ENCODE measurements at places on chromosomes 1 and 21.

DNA sequence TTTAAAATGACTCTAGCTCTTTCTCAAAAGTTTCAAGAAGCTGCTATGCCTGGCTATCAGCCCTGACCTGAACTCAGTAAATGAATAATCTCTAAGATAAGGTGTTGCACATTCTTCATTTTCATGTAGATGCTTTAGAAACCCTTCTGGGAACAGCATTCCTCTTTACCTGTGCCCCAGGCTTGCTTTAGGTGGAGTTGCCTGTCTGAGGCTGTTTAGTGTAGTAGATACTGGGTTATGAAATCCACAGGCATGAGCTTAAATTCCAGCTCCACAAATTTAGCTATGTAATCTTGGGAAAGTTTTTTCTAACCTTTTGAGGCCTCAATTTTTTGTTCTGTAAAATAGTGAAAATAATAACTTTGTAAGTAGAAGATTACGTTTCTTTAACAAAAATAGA lies 41.6 kb downstream of the ATP6V1G3 start:
- DNase-seq: no peak

DNA sequence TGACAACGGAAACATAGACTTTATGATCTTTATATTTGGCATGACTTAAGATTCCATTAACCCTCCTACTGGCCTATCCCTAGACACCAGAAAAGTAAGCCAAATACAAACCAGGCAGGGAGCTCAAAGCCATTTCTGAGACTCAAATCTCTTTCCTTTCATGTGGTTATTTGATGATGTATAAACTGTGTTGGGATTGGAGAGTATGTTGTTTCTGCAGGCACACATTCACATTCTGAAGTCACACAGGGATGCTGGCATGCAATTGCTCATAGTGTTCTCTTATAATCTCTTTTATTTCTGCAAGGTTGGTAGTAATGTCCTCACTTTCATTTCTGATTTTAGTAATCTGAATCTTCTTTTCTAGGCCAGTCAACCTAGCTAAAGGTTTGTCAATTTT lies 5.8 kb downstream of the ZMYND12 start:
- DNase-seq: no peak

GRCh38 chr1:90850181-90850897 lies 133.2 kb upstream of the BARHL2 start:
- no peak for DNase-seq

GRCh38 chr1:203271962-203272632 lies 33.2 kb upstream of the BTG2 start:
- no peak for DNase-seq

DNA sequence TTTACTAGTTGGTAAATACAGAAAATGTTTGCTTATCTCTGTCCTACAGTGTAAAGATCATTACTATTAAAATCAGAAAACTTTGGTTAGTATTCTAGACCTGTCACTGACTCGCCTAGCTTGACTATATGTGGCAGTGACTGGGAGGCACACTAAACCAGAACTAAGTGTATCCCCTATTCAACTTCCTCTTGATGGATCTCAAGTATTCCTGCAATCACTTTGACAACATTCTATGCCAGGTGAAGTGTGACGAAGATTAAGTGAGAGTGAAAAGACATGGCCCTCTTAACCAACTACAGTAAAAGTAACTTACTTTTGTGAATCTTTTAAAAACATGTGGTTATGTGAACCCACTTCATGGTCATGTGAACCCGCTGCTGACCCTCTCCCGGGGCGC lies 223.0 kb upstream of the ADAMTS5 start:
- DNase-seq: no peak

DNA sequence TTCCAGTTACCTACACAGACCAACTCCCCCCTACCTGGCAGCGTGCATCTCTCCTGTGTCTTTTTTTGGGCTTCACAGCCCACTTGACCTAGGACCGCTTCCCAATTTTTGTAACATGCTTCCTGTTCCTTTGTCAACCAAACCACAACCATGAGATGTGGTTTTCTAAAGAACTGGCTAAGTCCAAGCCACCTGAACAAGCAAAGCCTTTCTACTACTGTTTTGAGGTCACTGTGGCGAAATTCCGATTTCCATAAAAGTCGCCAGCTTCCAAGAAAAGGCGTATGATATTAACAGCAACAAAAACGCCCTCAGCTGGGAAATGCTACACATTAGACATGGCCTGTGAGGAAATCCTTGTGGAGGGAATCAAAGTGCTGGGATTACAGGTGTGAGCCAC lies 12.7 kb upstream of the AK2 start:
- DNase-seq: no peak

GRCh38 chr1:44108971-44109370 lies 9.7 kb upstream of the KLF17 start:
- no peak for DNase-seq

GRCh38 chr1:151475175-151475574 lies 15.9 kb upstream of the POGZ start:
- DNase-seq: no peak

GRCh38 chr1:169528215-169529067 lies 42.7 kb upstream of the SLC19A2 start:
- DNase-seq: no peak

DNA sequence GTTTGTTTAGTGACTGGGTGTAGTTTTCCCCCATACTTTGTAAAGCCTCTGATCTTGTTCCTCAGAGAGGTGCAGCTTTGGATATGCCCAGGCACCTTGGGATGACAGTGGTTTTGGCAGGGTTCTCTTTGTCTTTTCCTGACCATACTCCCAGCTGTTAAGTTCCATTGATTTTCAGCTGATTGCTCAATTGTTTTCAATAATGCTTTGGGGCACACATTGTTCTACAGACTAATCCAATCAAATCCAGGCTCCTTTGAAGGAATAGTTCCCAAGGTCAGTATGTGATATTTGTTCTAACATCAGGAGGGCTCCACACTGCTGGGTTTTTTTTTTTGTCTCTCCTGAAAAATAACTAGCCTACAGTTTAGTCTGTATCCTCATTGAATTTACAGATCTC lies 24.8 kb downstream of the PPP2R5A start:
- DNase-seq: no peak

DNA sequence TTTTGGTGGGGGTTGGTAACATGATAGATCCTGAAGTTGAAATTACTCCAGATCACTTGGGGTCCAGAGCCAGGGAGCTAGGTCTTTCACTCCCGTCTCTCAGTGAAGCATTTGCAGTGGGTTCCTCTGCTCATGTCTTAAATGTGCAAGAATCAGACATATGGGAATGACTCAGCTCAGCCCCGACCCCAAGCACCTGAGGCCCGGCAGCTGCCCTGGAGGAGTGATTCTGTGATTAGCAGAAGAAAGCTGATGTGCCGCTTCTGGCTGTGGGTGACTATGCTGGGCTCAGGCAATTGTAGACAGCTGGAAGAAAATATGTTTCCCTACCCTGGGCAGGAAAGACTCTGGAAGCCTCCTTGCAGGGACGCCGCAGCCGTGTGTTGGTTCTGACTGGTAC lies 601.7 kb downstream of the NPHP4 start:
- no peak for DNase-seq

DNA sequence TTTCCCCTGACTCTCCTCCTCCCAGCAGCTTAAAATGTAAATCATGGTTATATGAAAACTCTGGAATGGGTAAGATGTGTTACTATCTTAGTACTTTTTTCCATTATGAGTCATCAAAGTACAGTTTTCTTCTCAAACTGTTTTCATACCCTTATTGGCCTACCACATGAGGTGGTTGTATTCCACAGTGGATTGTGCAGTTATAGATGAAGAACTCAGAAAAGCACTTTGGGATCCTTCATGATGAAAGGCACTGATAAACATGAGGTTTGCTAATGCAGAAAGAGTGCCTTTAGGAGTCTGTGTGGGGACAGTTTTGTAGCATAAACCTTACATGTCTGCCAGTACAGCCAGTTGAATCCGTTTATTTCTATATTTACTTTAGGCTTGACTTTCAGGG lies 32.0 kb upstream of the MYOCOS start:
- DNase-seq: no peak

GRCh38 chr1:23618586-23619083 lies 59.3 kb upstream of the ID3 start:
- DNase-seq: no peak

GRCh38 chr1:220227393-220227792 lies 44.9 kb downstream of the RAB3GAP2 start:
- no peak for DNase-seq

DNA sequence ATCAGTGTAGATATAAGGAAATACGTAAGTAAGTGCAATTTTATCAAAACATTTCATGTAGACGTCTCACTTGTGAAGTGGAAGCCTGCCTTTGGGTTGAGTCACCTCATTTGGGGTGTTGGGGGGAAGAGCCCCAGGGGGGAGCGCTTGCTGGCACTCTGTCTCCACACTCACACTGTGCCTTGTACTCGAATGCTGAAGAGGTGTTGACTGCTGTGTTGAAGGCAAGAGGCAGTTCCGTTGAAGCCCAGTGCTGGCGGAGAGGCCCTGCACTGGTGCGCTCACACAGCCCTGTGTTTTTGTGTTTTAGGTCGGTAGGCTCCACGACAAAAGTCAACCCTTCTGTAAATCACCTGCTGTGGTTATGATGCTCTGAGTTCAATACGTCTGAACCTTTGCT lies 131.9 kb upstream of the COL6A1 start:
- DNase-seq: no peak

DNA sequence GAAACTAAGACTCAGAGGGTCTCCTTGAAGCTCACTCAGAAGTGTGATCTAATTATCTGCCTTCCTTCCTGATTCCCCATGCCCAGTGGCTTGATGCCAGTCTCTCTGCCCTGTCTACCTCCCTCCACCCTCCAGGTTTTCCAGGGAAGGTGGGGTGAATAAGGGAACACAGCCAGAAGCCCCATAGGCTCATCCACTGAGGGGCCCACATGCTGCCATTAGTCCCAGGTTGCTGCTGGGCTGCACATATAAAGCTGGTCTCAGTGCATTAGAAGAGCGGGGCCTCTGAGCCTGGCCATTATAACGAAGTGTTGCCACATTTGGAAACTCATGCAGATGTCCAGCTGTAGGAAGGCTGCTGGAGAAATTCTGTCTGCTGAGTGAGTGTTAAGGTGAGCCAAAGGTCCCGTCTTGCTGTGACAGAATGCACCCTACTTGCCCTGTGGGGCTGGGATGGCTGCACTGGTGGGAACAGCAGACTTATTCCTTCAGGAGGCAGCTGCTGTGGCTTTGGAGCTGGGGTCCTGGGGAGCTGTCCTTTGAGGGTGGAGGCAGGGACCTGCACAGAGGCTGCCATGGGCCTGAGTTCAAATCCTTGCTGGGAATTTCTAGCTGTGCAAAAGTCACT lies 2.9 kb downstream of the ADORA1 start:
- no peak for DNase-seq

- no peak for DNase-seq
Observed at GRCh38 chr1:114718661-114719423, 2.3 kb upstream of the NRAS start.

- no peak for DNase-seq
Observed at GRCh38 chr21:37630872-37631271, 264.3 kb downstream of the DYRK1A start.

GRCh38 chr1:180141381-180141934 lies 13.2 kb upstream of the QSOX1 start:
- DNase-seq: no peak

DNA sequence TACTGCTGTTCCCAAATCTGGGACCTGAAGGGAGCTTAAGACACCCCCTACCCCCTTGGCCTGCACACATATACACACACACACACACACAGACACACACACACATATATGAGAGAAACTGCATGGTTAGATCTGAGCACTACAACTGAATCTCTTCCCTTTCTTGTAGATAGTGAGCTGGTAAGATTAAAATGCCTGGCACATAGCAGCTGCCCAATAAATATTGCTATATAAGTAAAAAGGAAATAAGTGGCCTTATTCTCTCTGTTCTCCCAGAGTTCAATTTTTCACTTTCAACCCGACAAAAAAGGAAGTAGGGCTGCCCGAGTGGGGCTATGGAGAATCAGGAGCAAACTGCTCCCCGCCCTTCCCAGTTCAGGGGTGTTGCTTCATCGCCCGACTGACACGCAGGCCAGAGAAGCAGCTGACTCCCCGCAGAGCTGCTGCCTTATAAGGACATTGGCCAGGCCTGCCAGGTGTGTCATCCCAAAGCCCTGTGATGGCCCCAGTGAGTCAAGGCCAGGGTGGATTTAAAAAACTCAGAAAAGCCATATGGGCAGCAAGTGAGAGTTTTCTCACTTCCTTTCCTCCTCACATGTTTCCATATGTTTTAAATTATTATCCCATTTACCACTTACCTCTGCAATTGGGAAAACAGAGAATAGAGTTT lies 106.5 kb upstream of the SLC44A3 start:
- peak; percentile 73 for DNase-seq

DNA sequence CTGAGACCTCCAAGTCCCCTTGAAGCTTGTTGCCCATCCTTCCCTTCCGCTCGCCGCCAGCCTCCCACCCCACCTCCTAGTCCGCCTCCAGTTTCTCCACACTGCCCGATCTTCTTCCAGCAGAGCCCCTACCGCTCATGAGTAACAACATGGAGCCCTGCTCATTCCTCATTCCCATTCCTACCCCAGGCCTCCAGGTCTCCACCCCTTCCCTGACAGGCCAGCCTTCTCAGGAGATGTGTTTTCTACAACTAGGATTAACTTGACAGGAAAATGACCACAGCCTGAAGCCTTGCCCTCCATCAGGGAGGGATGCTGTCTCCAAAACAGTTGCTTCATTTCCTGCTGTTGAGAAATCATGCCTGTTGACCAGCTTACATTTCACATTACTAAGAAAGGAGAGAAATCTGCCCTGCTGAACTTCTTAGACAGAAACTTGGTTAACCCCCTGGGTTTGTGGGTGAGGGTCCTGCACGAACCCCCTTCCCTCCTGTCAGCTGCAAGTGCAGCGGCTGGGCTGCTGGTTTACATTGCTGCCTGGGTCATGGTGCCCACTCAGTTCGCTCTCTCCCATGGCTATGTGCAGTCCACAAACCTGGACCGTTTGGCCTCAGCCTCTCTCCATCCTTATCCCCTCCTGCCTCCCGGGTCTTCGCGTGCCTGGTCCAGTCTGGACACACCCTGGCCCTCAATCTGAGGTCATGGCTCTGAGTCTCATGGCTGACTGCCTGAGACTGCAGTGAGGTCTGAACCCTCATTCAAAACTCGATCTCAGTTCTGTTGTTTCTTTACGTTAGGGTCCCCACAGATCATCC lies 16.1 kb upstream of the CHI3L1 start:
- DNase-seq: no peak

DNA sequence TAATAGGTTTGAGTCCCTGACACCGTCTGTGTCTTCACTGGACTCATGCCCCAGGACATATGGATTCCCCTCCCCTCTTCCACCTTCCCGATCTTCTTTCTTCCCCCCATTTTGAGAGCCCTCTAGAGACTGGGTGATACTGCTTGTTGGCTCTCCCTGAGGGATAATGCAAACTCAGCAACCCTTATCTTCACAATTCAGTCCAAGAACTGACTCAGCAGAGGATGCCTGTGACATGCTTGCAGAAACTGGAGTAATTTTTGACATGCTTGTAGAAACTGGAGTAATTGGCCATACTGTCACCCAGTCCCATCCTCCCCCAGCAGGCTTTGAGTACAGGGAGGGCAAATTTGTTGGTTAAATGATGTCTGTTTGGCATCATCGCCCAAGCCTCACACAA lies 127.6 kb upstream of the CTTNBP2NL start:
- DNase-seq: no peak

- DNase-seq: no peak
Observed at GRCh38 chr1:199794105-199794863, 233.2 kb upstream of the NR5A2 start.

GRCh38 chr1:157771661-157772425 lies 5.1 kb downstream of the FCRL2 start:
- DNase-seq: no peak

All from omental fat pad (tissue), 4 donors.